Neural crest cell (in vitro differentiated cells): ENCODE measurements at places on chromosomes 11 and 22. TPM values are rescaled to one million over a fixed set of nuclear protein-coding genes. Genes with fewer than 3 reads are reported as not detected.

Gene MYOD1
- total RNA-seq, result not detected in 2 replicates

Gene IGLL1
- total RNA-seq, result not detected in 2 replicates

GRCh38 chr11:2531277-2531986 lies 86.6 kb downstream of the KCNQ1 start:
- H3K27me3 ChIP-seq, result no peaks in the 10 kb centered on the region
- no peaks in the 10 kb centered on the region for H3K36me3 ChIP-seq
- H3K4me1 ChIP-seq, result peaks cover 14% of the 10 kb centered on the region
- DNase-seq, result peak; percentile 96
- no peak overlapping the region for H3K4me3 ChIP-seq

DNA sequence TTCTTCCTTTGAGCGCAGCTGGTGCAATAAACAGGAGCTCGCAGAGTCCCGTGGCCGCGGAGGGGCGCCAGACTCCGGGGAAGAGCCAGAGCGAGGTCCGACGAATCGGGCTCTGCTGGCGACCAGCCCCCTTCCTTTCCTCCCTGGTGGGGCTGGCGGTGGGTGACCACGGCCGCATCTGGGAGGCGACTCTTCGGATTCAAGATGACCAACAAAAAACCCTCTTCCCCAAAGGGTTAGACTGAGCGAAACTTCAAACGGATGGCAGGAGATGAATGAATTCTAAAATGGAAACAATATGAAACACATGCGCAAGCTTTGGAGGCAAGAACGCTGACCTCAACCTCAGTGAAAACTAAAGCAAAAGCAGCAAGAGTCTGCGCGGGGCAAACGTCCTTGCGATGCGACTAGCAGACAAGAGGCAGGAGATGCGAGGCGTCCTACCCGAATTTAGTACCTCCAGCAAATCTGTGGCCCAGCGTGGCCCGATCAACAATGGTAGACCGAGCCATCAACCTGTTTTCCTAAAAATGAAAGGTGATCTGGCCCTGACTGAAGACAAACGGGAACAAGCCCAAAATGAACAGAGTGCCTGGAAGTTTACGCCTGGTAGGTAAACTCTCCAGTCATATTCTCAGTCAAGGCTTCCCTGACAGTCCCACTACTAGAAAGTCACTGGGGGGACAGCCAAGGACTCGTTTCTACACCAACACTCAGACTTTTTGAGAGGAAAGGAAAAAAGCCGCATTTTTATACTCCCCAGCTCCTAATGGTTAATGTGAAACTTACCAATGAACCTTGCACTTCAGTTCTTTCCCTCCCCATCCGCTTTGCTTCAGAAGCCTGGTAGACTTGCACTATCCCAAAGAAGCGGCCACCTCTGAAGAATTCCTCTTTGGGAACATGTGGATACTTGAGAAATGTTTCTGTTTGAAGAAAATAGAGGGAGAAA lies 11.6 kb downstream of the MMP3 start:
- no peak for DNase-seq
- H3K4me1 ChIP-seq, result no peaks in the 10 kb centered on the region
- no peaks in the 10 kb centered on the region for H3K36me3 ChIP-seq
- H3K27me3 ChIP-seq, result no peaks in the 10 kb centered on the region

GRCh38 chr22:42343531-42344081 lies 73.2 kb upstream of the TCF20 start:
- no peaks in the 10 kb centered on the region for H3K36me3 ChIP-seq
- H3K27me3 ChIP-seq, result peaks cover 13% of the 10 kb centered on the region
- no peak overlapping the region for H3K27ac ChIP-seq
- peaks cover 15% of the 10 kb centered on the region for H3K4me1 ChIP-seq
- no peak overlapping the region for H3K4me3 ChIP-seq

Gene ACAT1
- 44.6 and 45.6 TPM in 2 replicates for total RNA-seq

GRCh38 chr22:28798810-28799605 lies 1.4 kb downstream of the XBP1 start:
- peak overlapping the region; percentile 92 for H3K4me3 ChIP-seq
- H3K27me3 ChIP-seq, result no peaks in the 10 kb centered on the region
- H3K27ac ChIP-seq, result peak overlapping the region; percentile 93
- peaks cover 15% of the 10 kb centered on the region for H3K36me3 ChIP-seq

Gene ST3GAL4
- 22.4 and 23.1 TPM in 2 replicates for total RNA-seq
